CD4-positive, alpha-beta T cell treated with Interleukin-4 for 4 hours (primary cell): ENCODE measurements at places on chromosomes 11 and 22.

- no peak for DNase-seq
Measured at GRCh38 chr11:124801014-124801413, 808 bp upstream of the MSANTD2 start.

DNA sequence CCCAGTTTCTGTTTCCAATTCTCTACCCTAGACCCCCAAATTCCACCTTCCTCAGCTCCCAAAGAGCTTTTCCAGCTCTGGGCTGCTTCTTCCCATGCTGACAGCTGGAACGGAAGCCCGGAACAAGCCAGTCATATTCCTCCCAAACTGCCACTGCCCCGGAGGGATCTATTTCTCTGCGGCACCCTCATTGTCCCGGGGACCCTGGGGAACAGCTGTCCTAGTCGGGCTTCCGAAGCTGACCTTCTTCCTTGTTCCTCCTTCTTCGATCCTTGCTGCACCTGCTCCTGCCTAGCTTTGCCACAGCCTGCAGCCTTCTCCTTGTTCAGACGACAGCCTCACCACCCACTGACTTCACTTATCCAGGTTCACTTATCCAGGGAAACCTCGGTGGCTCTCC lies 105.7 kb downstream of the TSPAN18 start:
- DNase-seq, result no peak

GRCh38 chr11:1037506-1038055 lies 1.1 kb upstream of the MUC6 start:
- no peak for DNase-seq

DNA sequence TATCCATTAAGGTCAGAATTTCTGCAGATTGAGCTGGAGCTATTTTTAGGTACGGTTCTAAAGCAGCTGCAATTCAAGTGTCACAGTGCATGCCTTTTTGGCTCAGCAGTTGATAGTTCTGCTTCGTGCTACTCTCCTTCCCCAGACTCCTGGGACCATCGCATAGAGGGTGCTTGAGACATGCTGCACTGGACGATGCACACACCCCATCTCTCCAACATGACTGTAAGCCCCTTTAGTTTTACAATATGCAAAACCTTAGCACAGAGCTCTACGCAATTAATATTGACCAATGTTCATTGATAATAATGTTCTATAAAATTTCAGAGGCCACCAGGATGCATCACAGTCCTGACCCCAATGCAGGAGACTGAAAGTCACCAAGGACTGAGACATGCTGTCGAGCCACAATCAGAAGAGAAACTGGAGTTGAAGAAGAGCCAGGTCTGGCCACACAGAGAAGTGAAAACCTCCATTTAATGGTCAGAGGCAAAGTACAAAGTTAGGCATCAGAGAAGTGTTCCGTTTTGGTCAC lies 120.9 kb upstream of the ZC3H12C start:
- DNase-seq, result no peak

- DNase-seq, result no peak
Measured at GRCh38 chr22:44974454-44974853, 35.4 kb downstream of the PHF21B start.

DNA sequence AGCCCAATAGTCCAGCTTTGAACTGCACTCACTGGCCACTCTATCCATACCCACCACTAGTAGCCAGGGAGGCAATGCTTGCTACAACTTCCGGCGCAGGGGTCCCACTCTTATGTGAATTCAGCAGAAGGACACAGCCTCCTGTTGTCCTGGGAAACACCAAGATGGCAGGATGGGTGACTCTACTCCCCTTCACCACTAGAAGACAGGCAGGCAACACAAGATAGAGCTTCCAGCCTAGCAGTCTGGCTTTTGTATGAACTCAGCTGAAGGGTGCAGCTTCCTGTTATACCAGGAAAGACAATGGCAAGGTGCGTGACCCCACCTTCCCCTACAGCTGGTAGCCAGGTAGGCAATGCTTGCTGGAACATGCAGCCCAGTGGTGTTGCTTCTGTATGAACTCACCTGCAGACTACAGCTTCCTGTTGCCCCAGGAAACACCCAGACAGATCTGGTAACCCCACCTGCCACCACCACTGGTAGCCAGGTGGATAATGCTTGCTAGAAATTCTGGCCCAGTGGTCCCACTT lies 205.2 kb upstream of the KIRREL3 start:
- no peak for DNase-seq

DNA sequence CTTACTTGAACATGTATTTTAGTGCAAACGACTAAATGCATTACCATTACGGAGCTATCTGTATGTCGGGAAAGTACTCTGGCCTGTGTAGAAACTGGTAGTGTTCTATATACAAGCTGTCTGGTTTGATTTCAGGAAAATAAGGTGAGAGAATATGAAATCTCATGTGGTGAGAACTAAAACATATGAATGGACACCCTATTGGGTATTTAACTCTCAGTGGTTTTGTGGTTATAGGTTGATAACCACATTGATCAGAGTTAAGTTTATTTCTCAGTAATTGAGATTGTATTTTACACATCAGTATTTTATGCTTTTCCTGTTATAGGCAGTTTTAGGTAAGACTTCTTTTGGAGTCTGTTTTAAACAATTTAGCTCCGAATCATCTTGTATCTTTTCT lies 10.4 kb downstream of the ANO5 start:
- no peak for DNase-seq

GRCh38 chr11:60776167-60776566 lies 9.0 kb upstream of the MS4A10 start:
- no peak for DNase-seq
